ENCODE measurements at places on chromosomes 3 and 15. TPM values are rescaled to one million over a fixed set of nuclear protein-coding genes. Genes with fewer than 3 reads are reported as not detected.

KNL1 gene
- 1.7 TPM for total RNA-seq

GRCh38 chr15:58690703-58691102 is 58.8 kb downstream of the ADAM10 start:
- no peak for DNase-seq
- H3K36me3 ChIP-seq = peaks cover 9% of the 10 kb centered on the region
- H3K4me1 ChIP-seq = peaks cover 17% of the 10 kb centered on the region
- no peaks in the 10 kb centered on the region for H3K27me3 ChIP-seq
- H3K4me3 ChIP-seq = no peak overlapping the region
- H3K27ac ChIP-seq = no peak overlapping the region

- H3K4me3 ChIP-seq = no peak overlapping the region
- H3K4me1 ChIP-seq = peaks cover 26% of the 10 kb centered on the region
- no peaks in the 10 kb centered on the region for H3K36me3 ChIP-seq
These were observed 435.0 kb downstream of the SHQ1 start for GRCh38 chr3:72413228-72413627.

ARRDC4 gene
- 0.79 TPM for total RNA-seq

SLC22A13 gene
- total RNA-seq = 0.68 TPM

- no peaks in the 10 kb centered on the region for H3K27me3 ChIP-seq
- H3K27ac ChIP-seq = no peak overlapping the region
- no peaks in the 10 kb centered on the region for H3K4me1 ChIP-seq
- DNase-seq = no peak
- H3K36me3 ChIP-seq = no peaks in the 10 kb centered on the region
- H3K4me3 ChIP-seq = no peak overlapping the region
These were observed 8.8 kb downstream of the TBC1D23 start for GRCh38 chr3:100269410-100270214.

DNA sequence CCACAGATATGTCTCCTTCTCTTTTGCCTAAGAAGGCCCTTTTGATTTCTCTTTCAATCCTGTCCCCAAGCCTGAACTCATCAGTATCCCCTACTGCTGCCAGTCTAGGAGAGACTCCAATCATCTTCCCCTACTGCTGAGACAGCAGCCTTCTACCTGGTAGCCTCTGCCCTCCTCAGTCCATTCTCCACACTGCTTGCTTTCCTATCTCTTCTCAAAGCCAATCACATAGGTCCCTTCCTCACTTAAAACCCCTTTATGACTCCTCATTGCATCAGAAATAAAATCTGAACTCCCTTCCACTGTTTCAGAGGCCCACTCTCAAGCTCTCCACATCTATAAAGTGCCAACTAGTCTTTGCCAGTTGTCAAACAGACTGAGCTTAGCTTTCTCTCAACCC is 1081.8 kb upstream of the CFAP20DC start:
- H3K36me3 ChIP-seq = no peaks in the 10 kb centered on the region
- DNase-seq = no peak
- no peaks in the 10 kb centered on the region for H3K4me1 ChIP-seq
- H3K4me3 ChIP-seq = no peak overlapping the region
- no peak overlapping the region for H3K27ac ChIP-seq

AGBL1 gene
- not detected for total RNA-seq

DNA sequence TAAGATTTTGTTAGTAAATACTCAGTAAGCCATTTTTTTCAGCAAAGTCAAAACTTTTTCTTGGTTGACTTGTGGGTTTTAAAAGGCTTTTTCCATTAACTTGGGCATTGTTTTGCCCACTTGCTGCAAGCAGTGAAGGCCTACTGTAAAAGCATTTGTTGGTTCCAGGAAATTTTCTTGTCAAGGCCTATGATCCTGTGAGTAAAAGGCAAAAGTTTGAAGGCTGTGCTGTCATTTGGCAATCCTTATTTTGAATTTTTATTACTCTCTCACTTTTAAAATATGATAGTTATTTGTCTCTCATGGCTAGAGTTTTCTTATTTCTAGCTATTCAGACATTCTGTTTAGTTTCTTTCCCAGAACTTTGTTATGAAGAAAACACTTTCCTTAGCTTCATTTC is 13.0 kb downstream of the P2RY12 start:
- no peaks in the 10 kb centered on the region for H3K27me3 ChIP-seq
- no peak for DNase-seq
- no peak overlapping the region for H3K4me3 ChIP-seq

- no peaks in the 10 kb centered on the region for H3K27me3 ChIP-seq
- no peaks in the 10 kb centered on the region for H3K36me3 ChIP-seq
- no peak for DNase-seq
- H3K27ac ChIP-seq = no peak overlapping the region
- no peak overlapping the region for H3K4me3 ChIP-seq
These were observed 213.7 kb upstream of the ADAMTS9 start for GRCh38 chr3:64901522-64901885.

GRCh38 chr3:150170852-150171520 is 200.3 kb upstream of the PFN2 start:
- H3K4me1 ChIP-seq = no peaks in the 10 kb centered on the region
- no peaks in the 10 kb centered on the region for H3K36me3 ChIP-seq
- H3K27me3 ChIP-seq = peaks cover 4% of the 10 kb centered on the region
- no peak overlapping the region for H3K27ac ChIP-seq

GRCh38 chr3:46859001-46859710 is 4.1 kb downstream of the MYL3 start:
- no peaks in the 10 kb centered on the region for H3K36me3 ChIP-seq
- DNase-seq = no peak

DNA sequence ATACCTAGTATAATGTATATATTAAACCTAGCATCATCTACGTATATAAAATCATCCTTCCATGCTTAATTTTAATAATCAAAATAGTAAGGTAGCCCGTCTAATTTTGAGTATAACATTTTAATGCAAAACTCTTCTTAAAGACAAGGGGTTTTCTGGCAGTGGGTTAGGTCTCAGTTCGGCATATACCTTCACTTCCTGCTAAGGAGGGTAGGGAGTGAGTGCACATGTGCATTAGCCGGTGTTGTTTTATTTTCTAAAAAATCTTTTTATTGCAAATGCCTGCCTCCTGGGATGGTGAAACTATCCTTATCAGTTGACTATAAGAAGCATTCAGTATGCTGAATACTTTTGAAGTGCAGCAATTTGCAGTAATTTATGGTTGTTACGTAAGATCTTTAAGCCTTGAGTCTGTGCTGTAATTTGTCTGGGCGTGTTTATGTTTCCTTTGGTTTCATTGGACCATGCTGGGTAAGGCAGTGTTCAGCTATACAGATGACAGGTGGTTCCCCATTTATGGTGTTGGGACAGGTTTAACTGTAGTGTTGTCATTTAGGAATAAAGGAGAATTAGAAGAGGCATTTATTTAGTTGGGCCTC is 11.7 kb downstream of the ARHGEF26 start:
- H3K4me1 ChIP-seq = no peaks in the 10 kb centered on the region
- no peak overlapping the region for H3K27ac ChIP-seq
- H3K27me3 ChIP-seq = no peaks in the 10 kb centered on the region
- no peaks in the 10 kb centered on the region for H3K36me3 ChIP-seq
- DNase-seq = no peak

DNA sequence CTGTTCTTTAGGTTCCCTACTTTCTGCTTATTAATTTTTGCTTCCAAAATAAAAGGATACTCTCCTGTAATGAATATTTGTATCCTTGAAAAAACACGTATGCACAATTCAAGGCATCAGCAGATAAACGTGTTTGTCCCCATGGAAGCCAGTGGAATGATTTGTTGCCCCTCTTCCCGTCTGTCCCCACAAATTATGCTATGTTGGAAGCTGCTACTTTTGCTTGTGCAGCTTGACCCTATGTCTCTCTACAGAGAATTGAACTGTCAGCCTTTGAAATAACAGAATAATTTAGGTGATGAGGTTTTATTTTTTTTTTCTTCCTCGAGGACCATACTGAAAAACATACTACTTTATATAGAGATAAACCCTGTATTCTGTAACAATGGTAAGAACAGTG is 401.5 kb upstream of the GOLIM4 start:
- no peaks in the 10 kb centered on the region for H3K4me1 ChIP-seq
- no peaks in the 10 kb centered on the region for H3K36me3 ChIP-seq
- no peak overlapping the region for H3K4me3 ChIP-seq
- no peaks in the 10 kb centered on the region for H3K27me3 ChIP-seq
- DNase-seq = no peak
- no peak overlapping the region for H3K27ac ChIP-seq

SERPINI2 gene
- 0.13 TPM for total RNA-seq
